ENCODE measurements at places on chromosomes 3 and 15.

- no peak for DNase-seq
Observed at GRCh38 chr15:100020189-100020588, 287.0 kb upstream of the LYSMD4 start.

- DNase-seq = no peak
Observed at GRCh38 chr15:32851572-32851971, 133.8 kb downstream of the GREM1 start.

GRCh38 chr3:36211652-36211999 is 168.7 kb upstream of the STAC start:
- DNase-seq = no peak

DNA sequence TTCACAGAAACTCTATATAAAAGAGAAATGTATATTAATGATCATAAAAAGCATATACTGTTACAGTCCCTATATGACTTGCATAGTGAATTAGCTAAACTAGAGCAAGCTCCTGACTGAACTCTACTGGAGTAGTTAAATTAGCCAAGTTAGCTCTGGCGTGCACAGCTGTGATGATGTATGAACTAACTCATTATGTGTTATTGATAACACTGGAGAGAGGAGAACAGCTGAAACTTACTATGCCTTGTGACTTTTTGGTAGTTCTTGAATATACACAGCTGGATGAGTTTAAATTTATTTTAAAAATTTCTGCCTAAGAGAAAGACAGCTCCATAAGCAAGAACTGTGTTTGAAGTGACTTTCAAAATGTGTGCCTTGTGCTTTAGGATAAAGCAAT is 8.1 kb downstream of the TIPARP start:
- DNase-seq = no peak

DNA sequence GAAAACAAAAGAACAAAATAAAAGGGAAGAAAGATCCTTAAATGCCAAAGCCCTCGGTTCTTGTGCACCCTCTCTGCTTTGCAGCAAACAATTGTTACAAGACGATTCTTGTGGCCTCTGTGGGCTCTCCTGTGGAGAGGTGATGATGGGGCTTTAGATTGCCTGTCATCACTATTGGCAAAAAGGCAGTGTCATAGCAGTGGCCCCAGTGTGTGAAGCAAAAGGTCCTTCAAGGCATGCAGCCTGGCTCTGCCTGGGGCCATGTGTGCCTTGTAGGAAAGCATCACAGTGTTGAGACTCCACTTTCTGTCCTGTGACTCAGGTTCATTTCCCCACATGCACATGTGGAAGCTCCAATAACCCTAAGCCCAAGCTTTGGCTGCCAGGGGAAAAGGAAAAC is 43.7 kb downstream of the POC1A start:
- DNase-seq = no peak

- DNase-seq = no peak
Observed at GRCh38 chr3:141336672-141337522, 31.4 kb upstream of the ZBTB38 start.

- no peak for DNase-seq
Observed at GRCh38 chr15:82135638-82136037, 89.8 kb upstream of the MEX3B start.

DNA sequence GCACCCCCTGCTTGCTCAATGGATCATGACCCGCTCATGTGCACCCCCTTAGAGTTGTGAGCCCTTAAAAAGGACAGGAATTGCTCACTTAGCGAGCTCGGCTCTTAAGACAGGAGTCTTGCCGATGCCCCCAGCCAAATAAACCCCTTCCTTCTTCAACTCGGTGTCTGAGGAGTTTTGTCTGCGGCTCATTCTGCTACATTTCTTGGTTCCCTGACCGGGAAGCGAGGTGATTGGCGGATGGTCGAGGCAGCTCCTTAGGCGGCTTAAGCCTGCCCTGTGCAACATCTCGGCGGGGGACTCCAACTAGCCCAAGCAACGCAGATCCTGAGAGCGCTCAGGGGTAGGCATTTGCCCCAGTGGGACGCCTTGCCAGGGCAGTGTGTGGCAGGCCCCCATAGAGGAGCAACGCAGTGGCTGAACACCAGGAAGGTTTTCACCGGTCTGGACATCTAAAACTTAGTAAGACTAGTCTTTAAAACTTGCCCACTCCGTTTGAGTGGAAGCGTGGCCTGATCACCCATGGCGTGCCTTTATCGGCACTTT is 9.5 kb downstream of the SLCO2A1 start:
- no peak for DNase-seq

GRCh38 chr3:29453284-29454001 is 172.6 kb downstream of the RBMS3 start:
- DNase-seq = no peak
